ENCODE measurements at places on chromosomes 1 and 21. TPM values are rescaled to one million over a fixed set of nuclear protein-coding genes. Genes with fewer than 3 reads are reported as not detected.

TRIM46 gene
- total RNA-seq, result 1.6 TPM

UTS2 gene
- total RNA-seq, result not detected

C1orf87 gene
- not detected for total RNA-seq

C8B gene
- total RNA-seq, result not detected

GNG12 gene
- total RNA-seq, result 68.4 TPM

LCE3E gene
- not detected for total RNA-seq

IRF6 gene
- total RNA-seq, result 102 TPM

KCNQ4 gene
- total RNA-seq, result 3.7 TPM

GJA4 gene
- 8.9 TPM for total RNA-seq

FMO4 gene
- 5.1 TPM for total RNA-seq

OXCT2 gene
- 1.1 TPM for total RNA-seq

AGO4 gene
- total RNA-seq, result 19.5 TPM

CLCA1 gene
- 0.18 TPM for total RNA-seq

ITGB2 gene
- 35.7 TPM for total RNA-seq

LIN28A gene
- total RNA-seq, result not detected

TNN gene
- not detected for total RNA-seq

KLHDC7A gene
- 34.5 TPM for total RNA-seq

ECM1 gene
- 10.8 TPM for total RNA-seq

SV2A gene
- total RNA-seq, result 5.5 TPM

PTGFR gene
- 4.6 TPM for total RNA-seq

KCNJ15 gene
- total RNA-seq, result 58.5 TPM

WNT2B gene
- 5.6 TPM for total RNA-seq

PMVK gene
- total RNA-seq, result 41.8 TPM

IL19 gene
- not detected for total RNA-seq

HSPA13 gene
- total RNA-seq, result 18.2 TPM

POLR3GL gene
- 21.0 TPM for total RNA-seq

HTR1D gene
- 0.91 TPM for total RNA-seq

MCOLN2 gene
- 2.0 TPM for total RNA-seq

ARTN gene
- total RNA-seq, result 5.7 TPM

SAMSN1 gene
- 8.3 TPM for total RNA-seq

HPCAL4 gene
- total RNA-seq, result not detected

PUM1 gene
- 174 TPM for total RNA-seq

ZC3H11A gene
- total RNA-seq, result 71.8 TPM

F13B gene
- not detected for total RNA-seq

LGR6 gene
- total RNA-seq, result 9.2 TPM
